ENCODE measurements at places on chromosomes 6 and 20.
A peak's percentile ranks its signal among the peaks of the same experiment; 100 is the strongest.

GRCh38 chr20:11754451-11754850 lies 163.2 kb upstream of the BTBD3 start:
- DNase-seq: no peak

DNA sequence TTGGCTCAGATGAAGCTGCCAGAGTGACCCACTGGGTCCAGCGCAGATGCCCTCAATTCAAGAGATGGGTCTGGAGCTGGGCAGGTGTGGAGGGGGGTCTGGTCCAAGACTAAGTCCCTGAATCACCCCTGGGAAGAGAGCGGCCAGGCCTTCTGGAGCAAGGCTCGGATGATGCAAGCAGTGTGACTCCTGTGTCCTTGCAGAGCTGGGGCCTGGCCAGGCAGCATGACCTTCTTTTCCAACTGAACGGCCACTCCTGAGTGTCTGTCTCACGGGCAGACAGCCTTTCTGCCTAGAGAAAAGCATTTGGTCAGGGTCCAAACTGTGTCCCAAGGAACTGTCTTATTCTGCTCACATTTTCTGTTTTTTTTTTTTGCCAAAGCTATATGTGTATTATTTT lies 42.6 kb upstream of the FNDC1 start:
- DNase-seq: no peak

- DNase-seq: no peak
These were observed 3.1 kb downstream of the PXDC1 start for GRCh38 chr6:3748208-3749066.

- no peak for DNase-seq
These were observed 571.8 kb downstream of the QKI start for GRCh38 chr6:163986313-163986712.

DNA sequence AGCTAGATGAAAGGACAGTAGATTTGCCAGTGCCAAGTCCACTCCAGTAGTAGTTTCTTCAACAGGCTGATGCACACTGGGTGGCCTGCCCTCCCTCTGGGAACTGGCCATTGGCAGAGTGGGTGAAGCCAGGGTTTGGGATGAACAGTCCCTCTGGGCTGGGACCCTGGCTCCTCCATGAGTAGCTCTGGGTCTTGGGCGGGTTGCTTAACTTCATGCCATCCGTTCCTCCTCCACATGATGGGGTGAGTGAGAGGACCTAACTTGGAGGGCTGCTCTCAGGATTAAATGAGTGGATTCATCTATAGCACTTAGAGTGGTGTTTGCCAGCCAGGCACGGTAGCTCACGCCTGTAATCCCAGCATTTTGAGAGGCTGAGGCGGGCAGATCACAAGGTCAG lies 47.2 kb downstream of the PLAGL2 start:
- DNase-seq: no peak

GRCh38 chr6:113466526-113466925 lies 390.6 kb upstream of the MARCKS start:
- no peak for DNase-seq

DNA sequence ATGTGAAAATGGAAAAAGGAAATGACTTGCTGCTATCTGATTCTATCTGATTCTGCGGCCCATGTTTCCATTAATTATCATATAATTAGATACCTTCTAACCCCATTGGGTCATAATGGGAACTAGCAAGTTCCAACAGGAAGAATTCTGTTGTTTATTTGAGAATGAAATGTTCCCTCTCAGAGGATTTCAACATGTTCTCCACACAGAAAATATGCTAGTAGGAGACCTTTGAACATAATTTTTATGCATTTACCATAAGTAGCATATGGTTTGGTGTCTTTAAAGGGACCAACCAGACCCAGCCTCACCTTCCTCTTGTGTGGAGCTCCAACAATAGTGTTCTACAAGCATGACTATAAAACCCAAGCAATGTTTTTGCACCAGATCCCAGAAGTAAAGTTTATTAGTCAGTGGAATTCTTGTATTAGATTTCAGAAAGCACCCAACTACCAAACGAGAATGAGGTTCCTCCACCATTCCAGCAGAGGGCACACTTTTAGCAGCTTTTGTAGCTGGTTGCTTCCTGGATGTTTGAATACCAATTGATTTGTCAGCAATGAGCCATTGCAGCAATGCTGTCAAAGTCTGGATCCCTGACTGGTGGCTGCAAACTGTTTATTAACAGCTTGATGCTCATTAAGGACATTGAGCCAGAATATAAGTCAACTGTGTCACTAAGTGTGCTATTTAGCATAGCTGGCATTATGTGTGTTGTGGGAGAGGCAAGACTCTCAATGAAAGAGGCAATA lies 143.6 kb upstream of the GJE1 start:
- peak; percentile 34 for DNase-seq

DNA sequence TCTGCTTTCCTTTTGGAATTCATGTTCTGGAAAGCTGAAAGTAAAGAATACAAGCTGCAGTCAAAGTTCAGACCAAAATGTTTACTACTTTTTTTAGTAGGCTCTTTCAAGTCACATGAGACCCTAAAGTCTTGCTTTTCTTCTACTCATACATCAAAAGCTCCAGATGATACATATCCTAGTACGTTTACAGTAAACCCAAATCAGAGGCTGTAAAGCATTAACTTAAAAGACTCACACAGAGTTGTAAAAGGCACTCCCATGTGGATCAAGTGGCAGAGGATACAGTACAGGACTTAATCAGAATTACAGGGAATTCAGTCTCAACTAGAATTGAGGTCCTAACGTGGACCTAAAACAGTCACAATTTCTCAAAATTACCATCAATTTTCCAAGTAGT lies 40.7 kb downstream of the STK38 start:
- DNase-seq: no peak

GRCh38 chr6:167153521-167153959 lies 4.2 kb downstream of the GPR31 start:
- DNase-seq: no peak
